Activated T-cell treated with anti-CD3 and anti-CD28 coated beads for 4 hours (primary cell): ENCODE measurements at places on chromosomes 7 and 10.

DNA sequence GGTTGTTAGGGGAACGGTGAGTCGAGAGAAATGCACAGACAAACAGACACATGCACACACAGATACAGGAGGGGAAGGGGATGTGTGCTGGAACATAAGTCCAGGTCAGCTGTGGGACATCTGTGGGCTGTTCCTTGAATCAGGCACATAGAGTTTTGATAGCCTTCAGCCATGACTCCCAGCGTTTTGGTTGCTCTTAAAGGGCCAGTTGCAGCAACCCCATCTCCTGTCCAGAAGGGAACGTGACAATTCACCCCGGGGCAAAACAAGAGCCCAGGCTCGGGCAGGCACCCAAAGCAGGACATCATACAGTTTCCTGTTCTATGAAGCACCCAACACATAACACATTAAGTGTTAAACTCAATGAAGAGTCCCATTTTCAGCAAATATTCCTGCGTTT, 9.6 kb downstream of the INSYN2A start:
- no peak for DNase-seq

GRCh38 chr10:103552856-103553742, 59.6 kb downstream of the NEURL1 start:
- DNase-seq: no peak

- DNase-seq: no peak
Measured at GRCh38 chr10:31095677-31096560, 64.3 kb upstream of the ZNF438 start.

DNA sequence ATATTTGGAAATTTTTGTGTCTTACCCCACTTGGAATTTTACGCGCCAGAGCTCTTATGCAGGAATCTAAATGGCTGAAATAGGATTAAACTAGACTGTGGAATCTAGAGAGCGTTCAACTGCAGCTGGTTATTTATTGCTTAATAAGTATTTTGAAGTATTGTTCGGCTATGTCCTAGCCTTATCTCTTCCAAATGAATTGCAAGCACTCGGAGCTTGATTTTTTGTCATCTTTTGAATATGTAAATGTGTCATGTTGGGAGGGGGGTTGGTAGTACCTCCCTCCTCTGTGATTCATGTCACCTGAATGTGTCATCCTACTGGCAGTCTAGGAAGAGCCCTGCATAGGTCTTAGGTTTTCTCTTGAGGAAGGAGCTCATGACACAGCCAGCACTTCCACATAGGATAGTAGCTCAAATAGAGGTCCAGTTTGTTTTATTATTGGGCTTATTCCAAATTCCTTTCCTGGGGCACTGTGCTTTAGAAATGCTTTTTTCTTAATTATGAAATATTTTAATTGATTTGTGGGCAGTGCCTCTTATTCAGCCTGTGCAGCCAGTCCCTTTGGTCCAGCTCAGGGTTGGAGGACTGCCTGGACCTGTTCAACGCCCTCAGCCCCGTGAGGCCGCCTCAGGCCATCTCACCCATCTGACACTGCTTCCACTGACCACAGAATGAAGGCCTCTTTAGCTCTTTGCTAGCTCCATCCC, 22.5 kb upstream of the TRIL start:
- DNase-seq: no peak

DNA sequence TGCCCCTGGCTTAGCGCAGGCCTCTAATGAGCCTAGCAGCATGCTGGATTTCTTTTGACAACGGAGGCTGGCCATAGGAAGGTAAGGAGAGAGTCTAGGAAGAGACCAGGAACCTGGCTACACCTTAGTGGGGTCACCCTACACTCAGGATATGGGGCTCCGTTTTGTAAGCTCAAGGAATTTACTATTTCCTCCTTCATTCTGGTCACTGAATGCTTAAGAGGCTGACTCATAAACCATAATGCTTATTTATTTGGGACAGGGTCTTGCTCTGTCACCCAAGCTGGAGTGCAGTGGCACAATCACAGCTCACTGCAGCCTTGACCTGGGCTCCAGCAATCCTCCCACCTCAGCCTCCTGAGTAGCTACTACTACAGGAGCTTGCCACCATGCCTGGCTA, 38.4 kb downstream of the CARD11 start:
- no peak for DNase-seq

DNA sequence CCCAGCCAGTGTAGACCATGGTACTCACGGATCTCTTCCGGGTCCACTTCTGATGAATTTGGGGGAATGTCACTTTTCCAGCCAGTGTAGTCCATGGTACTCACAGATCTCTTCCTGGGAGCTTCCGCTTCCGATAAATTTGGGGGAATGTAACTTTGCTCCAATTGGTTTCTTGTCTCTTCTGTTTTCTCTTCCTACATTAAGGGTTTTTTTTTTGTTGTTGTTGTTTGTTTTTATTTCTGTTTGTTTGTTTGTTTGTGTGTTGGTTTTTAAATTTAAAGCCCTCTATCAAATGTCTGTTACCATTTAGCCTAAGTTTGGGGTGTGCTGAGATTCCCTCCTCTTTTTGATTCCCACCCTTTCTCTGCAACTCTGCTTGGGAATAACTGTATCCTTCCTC, 475.8 kb upstream of the FZD8 start:
- no peak for DNase-seq

- DNase-seq: no peak
Measured at GRCh38 chr7:114806590-114807162, 115.2 kb upstream of the MDFIC start.

- DNase-seq: no peak
Measured at GRCh38 chr7:41501466-41501865, 201.4 kb downstream of the INHBA start.

DNA sequence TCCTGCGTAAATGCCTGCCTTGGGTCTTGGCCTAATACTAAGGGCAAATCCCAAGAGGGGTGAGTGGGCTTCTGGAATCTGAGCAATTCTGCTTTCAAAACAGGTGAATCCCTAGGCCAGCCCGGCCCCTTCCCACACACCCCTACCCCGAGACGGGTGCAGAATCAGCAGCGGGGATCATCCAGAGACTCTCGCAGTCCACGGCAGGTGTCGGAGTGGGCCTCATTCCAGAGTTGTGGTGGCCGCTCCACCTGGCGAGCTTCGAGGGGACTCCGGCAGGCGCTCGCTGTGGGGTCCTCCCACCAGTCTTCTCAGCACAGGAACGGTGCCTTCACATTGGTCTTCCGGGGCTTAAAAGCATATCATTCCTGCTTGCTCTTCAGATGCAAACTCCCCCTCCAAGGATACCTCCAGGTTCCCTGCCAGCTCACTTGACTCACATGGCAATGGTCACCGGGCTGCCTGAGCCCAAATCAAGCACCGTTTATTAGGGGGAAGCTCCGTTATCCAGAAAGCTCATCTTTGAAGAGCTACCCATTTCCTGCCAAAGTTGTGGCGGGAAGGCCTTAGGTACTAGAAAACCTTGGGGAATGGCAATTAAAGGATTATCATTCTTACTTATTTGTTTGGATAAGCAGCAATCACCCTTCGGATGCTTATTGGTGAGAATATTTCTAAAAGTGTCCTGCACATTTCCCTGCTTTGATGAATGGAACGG, 67.6 kb downstream of the PRKAG2 start:
- DNase-seq: no peak

- DNase-seq: no peak
Measured at GRCh38 chr10:119806334-119807130, 66.1 kb downstream of the MCMBP start.

DNA sequence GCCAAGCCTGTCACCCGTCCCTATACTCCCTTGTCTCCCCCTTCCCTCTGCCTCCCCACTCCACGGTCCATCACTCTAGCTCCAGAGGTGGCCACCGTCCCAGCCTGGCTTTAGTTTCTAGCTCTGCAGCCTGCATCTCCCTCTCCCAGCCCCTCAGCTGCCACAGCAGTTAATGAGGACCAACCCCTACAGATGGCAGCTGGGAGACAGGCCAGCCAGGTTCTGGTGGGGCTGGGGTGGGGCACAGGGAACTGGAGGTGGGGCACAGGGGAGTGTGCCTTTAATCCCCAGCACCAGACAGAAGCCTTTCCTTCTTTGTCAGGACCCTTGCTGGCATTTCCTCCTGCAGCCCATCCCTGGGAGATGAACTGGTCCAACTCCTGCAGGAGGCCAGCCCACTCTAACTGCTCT, 21.1 kb downstream of the UNC5B start:
- no peak for DNase-seq

DNA sequence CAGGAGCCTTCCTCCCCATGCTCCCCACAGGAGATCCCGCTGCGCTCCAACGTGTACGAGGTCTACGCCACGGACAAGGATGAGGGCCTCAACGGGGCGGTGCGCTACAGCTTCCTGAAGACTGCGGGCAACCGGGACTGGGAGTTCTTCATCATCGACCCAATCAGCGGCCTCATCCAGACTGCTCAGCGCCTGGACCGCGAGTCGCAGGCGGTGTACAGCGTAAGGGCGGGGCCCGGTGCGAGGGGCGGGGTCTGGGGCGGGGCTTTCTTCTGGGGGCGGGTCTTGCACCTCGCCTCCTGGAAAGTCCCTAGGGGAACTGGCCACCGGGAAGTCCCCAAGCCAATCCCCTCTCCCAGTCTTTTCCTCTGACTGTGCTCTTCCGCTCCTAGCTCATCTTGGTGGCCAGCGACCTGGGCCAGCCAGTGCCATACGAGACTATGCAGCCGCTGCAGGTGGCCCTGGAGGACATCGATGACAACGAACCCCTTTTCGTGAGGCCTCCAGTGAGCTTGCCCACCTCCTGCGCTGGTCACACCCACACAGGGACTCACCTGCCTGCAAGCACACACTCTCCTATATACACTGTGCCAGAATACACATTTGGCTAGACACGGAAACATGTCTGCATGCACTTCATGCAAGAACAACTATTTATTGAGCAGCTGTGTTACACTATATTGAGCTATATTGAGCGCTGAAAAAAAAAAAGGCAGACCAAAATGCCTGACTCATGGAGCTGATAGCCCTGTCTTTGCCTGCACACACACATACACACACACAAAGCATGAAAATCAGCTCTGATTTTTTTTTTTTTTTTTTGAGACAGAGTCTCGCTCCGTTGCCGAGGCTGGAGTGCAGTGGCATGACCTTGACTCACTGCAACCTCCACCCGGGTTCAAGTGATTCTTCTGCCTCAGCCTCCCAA, 32.7 kb upstream of the VSIR start:
- no peak for DNase-seq

DNA sequence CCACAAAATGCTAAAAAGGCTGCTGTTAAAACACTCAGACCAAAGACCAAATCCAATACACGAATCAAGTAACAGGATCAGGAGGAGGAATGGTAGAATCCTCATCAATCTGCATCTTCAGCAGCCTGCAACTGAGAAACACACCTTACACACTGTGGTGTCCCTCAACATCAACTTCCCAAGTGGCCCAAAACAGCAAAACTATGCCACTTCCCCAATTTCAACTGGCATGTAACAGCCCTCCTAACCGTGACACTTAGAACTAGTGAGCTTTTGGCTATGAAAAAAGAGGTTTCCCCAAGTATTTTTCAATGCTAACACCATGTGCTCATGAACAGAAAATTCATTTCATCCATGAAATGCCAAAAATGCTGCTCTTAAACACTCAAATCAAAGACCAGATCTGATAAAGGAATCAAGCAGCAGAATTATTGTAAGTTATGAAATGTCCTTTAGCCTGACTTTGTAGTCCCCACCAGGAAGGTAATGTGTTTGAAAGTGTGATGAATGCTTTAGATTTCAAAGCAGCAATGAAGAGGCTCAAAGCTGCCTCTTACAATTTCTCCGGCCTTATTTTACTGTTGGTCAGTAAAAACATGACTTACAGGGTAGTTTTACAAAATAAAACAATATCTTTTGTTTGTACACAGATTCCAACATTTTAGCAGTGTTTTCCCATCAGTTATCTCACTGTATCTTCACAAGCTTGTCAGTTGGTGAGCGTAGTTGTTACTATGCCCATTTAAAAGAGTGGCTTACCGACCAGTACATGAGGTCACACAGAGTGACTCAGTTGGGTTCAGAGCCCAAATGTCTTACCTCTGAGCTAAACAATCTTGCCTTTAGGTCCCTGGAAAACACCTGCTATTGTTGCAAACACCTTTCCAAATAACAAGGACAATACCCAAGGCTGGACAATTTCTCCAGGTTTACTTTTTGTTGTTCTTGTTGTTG, 65.7 kb upstream of the ASAH2 start:
- DNase-seq: no peak

DNA sequence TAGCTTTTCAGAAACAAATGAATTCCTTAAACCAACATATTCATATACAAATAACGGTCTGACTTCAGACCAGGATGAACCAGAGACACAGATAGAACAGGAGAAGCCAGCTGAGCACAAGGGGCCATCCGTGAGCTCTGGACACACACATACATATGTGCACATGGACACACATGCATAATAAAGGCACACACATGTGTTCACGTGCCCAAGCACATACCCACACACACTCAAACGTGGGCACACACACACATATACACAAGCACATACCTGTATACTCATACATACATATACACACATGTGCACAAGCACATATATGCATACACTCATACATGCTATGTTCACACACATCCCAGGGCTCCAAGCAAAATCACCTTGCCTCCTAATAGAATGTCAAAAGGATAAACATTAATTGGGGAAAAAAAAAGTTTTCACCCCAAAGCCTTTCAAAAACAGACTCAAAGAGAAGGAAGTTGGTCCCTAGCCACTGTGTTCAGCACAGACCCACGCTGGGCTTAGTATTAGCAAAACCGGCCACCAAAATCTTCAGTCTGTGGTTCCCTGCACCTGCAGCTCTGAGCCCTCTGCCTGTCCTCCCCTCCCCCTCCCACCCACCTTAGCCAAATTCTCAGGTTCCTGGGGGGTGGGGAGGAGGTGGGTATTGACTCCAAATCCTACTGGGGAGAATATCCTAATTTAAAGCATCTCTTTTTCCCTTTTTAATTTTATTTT, 100.4 kb upstream of the MACROH2A2 start:
- no peak for DNase-seq

DNA sequence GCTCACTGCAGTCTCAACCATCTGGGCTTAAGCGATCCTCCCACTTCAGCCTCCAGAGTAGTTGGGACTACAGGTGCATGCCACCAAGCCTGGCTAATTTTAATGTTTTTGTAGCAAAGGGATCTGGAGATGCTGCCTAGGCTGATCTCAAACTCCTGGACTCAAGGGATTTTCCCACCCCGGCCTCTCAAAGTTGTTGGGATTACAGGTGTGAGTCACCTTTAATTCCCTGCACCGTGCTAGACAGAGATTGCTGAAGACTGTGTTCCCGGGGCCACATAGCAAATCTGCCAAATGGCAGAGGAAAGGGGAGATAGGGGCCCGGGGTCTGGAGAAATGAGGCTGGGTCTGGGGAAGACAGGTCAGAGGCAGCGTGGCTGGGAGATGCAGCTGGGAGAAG, 20.6 kb upstream of the PSMG3 start:
- DNase-seq: no peak
